Ovary (tissue), 10 donors: ENCODE measurements at places on chromosomes 2 and 18. TPM values are rescaled to one million over a fixed set of nuclear protein-coding genes. Genes with fewer than 3 reads are reported as not detected.

- H3K4me1 ChIP-seq: peaks cover 7% of the 10 kb centered on the region
- H3K27me3 ChIP-seq: no peaks in the 10 kb centered on the region
- H3K4me3 ChIP-seq: no peak overlapping the region
- H3K27ac ChIP-seq: no peak overlapping the region
- DNase-seq: peak; percentile 72
- no peaks in the 10 kb centered on the region for H3K36me3 ChIP-seq
Observed at GRCh38 chr2:86223140-86223926, 24.1 kb downstream of the MRPL35 start.

DNA sequence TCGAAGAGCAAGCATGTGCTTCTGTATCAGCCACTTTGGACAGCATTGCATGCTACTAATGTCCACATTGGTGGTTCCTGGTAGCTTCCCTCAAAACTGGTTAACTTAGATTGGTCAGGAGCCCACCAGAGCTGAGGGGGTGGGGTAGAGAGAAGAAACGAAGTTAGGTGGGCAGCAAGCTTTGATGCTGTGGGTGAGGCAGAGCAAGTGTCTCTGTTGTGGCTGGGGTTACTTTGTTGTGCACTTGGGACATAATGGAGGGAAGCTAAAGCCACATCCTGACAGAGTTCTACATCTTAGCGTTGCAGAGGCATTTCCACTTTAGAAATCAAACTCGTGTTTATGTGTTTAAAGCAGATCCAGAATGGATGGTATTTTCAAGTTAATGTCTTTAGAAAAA is 82.7 kb downstream of the FAM168B start:
- no peak for DNase-seq
- H3K4me3 ChIP-seq: no peak overlapping the region
- no peaks in the 10 kb centered on the region for H3K36me3 ChIP-seq
- H3K4me1 ChIP-seq: no peaks in the 10 kb centered on the region
- no peaks in the 10 kb centered on the region for H3K27me3 ChIP-seq

GRCh38 chr18:55000529-55000928 is 41.3 kb upstream of the CCDC68 start:
- no peaks in the 10 kb centered on the region for H3K36me3 ChIP-seq
- no peaks in the 10 kb centered on the region for H3K27me3 ChIP-seq
- no peak for DNase-seq
- no peak overlapping the region for H3K27ac ChIP-seq

- H3K27me3 ChIP-seq: no peaks in the 10 kb centered on the region
- peak overlapping the region; percentile 24 for H3K27ac ChIP-seq
- no peak for DNase-seq
- no peaks in the 10 kb centered on the region for H3K36me3 ChIP-seq
- H3K4me3 ChIP-seq: no peak overlapping the region
Observed at GRCh38 chr2:105455488-105456003, 56.7 kb upstream of the FHL2 start.

DNA sequence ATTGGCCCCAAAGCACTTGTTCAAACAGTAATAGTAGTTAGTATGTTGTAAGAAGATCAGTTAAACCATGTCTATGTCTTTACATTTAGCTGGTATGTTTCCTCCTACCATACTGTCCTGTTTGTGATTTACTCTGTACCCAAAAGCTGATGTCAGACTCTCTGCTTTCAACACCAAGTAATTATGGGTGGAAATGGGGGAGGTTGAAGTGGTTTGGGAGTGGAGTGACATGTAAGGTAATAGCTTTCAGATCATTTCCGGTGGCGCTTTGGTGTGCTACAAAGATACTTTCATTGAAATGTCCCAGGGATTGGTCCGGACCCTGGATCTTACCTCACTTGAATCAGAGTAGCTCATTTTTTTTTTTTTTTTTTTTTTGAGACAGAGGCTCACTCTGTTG is 39.7 kb upstream of the TGIF1 start:
- no peaks in the 10 kb centered on the region for H3K36me3 ChIP-seq
- no peaks in the 10 kb centered on the region for H3K27me3 ChIP-seq
- H3K27ac ChIP-seq: no peak overlapping the region
- H3K4me3 ChIP-seq: no peak overlapping the region
- H3K4me1 ChIP-seq: no peaks in the 10 kb centered on the region
- no peak for DNase-seq

- H3K4me1 ChIP-seq: no peaks in the 10 kb centered on the region
- no peaks in the 10 kb centered on the region for H3K27me3 ChIP-seq
- no peak overlapping the region for H3K4me3 ChIP-seq
- H3K36me3 ChIP-seq: no peaks in the 10 kb centered on the region
- H3K27ac ChIP-seq: no peak overlapping the region
- no peak for DNase-seq
Observed at GRCh38 chr2:49979421-49979820, 825.1 kb upstream of the FSHR start.

DNA sequence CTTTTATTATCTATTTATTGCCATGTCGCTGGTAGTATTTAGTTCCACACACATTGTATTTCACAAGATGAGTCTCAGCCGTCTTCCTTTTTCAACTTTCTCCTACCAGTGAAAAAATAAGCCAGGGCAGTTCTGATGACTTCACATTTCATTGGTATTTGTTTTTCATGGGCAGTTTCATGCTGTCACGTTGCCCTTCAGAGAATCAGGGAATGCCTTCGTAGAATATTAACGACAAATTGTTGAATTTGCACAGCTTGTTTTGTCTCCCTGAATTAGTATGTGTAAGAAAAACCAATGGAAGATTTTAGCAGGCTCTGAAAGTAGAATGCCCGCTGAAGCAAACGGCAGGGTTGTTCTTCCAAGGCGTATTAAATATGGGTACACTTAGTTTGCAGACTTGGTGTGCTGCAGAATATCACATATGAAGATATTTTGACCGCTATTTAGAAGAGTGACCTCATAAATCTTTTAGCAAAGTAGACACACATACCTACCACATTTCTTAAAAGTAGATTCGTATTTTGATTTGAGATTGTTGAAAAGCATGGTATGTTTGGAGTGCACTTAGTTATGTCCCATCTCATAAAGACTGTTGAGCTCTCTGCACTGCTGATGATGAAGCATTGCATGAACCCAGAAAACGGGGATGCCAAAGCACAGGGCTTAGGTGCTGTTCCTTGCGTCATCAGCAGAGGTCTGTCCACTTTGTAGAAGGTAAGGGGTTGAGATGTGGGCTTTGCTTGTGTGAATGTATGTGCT is 2.9 kb downstream of the NEDD4L start:
- peaks cover 7% of the 10 kb centered on the region for H3K4me1 ChIP-seq
- H3K36me3 ChIP-seq: no peaks in the 10 kb centered on the region
- no peaks in the 10 kb centered on the region for H3K27me3 ChIP-seq
- H3K27ac ChIP-seq: no peak overlapping the region

- no peaks in the 10 kb centered on the region for H3K4me1 ChIP-seq
- peak; percentile 81 for DNase-seq
- H3K27me3 ChIP-seq: no peaks in the 10 kb centered on the region
- H3K36me3 ChIP-seq: no peaks in the 10 kb centered on the region
- no peak overlapping the region for H3K4me3 ChIP-seq
Observed at GRCh38 chr2:25951071-25951547, 31.2 kb downstream of the KIF3C start.

- H3K27me3 ChIP-seq: no peaks in the 10 kb centered on the region
- no peak for DNase-seq
- no peak overlapping the region for H3K4me3 ChIP-seq
- no peaks in the 10 kb centered on the region for H3K36me3 ChIP-seq
- no peaks in the 10 kb centered on the region for H3K4me1 ChIP-seq
- H3K27ac ChIP-seq: no peak overlapping the region
Observed at GRCh38 chr2:82395531-82395930, 2063.5 kb downstream of the SUCLG1 start.

- DNase-seq: no peak
- H3K4me1 ChIP-seq: no peaks in the 10 kb centered on the region
- H3K27me3 ChIP-seq: no peaks in the 10 kb centered on the region
- H3K4me3 ChIP-seq: no peak overlapping the region
- no peaks in the 10 kb centered on the region for H3K36me3 ChIP-seq
Observed at GRCh38 chr2:72367530-72368225, 220.0 kb upstream of the CYP26B1 start.

DNA sequence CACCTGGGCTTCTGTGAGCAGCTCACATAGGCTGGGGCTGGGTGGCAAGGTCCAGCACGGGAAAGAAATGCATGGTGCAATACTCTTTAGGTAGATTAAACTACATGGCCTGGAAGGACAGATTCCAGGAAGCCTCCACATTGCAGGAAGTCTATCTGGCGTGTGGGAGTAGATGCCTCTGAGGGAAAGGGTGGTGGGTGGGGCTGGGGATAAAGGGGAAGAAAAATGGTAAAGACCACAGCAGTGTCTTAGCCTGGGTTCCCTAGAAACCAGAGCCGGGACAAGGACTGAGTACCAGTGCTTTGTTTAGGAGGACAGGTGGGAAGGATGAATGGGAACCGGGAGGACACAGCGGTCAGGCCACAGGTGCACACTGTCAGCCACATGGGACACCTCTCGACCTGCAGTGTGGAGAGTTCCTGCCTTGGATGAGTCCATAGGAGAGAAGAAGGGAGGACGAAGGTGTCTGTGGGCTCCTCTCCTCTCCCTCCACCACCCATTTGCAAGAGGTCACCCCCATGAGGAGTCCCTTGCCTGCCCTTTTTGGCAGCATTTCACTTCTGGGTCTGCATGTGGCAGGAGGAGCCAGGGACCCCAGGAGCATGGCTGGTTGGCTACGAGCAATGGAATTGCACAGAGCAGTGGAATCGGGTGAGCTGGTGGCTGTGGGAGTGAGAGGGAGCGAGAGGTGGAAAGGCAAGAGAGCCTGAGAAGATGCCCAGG is 91.5 kb upstream of the HS6ST1 start:
- H3K36me3 ChIP-seq: no peaks in the 10 kb centered on the region
- H3K27ac ChIP-seq: no peak overlapping the region
- H3K4me3 ChIP-seq: no peak overlapping the region
- no peaks in the 10 kb centered on the region for H3K27me3 ChIP-seq

DNA sequence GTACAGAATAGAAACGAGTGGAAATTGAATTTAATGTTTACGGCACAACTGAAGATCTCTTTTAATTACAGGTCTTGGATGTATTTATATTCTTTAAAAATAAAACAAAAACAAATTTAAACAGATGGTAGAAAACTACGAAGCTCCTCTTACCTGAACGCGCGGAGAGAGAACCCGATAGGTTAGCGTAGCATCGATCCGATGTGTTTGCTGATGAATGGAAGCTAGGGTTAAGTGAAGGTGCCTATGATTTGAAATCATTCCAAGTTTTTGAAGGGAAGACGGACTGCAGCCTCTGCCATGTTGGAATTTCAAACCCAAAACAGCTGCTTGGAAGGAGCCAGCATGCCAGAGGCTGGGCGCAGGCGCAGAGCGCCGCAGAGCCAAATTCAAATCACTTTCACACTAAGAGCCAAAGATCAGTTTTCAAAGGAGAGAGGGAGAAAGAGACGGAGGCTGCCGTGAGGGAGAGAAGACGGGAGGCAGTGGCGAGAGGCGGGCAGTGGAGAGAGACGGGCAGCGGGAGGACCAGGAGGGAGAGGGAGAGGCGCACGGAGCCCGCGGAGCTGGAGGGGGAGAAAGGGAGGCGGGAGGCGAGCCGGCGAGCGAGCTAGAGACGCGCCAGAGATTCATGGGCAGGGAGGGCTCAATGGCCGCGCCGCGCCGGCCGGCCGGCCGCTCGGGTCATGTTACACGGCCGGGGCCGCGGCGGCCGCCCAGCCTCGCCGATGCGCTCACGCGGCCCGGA is at the start of gene FIGN:
TSS of gene FIGN (minus strand) at position 324 of the 748 bp plus-strand sequence. CDS start 1,081 bp downstream, outside the sequence.
- H3K27me3 ChIP-seq: no peaks in the 10 kb centered on the region
- H3K27ac ChIP-seq: peak within 1 kb of the TSS; percentile 88
- no peaks in the 10 kb centered on the region for H3K36me3 ChIP-seq
- peak within 1 kb of the TSS; percentile 62 for H3K4me3 ChIP-seq
- DNase-seq: peak; percentile 92
- no peaks in the 10 kb centered on the region for H3K4me1 ChIP-seq

DNA sequence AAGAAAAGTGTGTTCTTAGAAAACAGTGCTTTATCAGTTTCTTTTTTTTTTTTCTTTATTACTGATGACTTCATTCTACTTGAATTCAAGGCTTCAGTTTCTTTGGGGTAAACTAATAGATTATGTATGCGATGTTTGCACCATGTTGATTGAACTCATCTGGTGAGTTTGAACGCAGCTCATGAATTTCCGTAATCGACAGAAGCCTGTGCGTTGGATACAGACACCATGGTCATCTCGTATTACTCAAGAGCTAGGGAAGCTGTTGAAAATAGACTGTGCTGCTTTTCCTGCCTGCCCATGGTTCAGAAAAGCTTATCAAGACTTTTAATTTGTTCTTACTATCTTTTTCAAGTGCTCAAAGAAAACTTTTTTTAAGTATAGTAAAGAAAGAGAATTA is 185.5 kb upstream of the NRP2 start:
- no peaks in the 10 kb centered on the region for H3K27me3 ChIP-seq
- H3K36me3 ChIP-seq: no peaks in the 10 kb centered on the region
- no peaks in the 10 kb centered on the region for H3K4me1 ChIP-seq
- no peak overlapping the region for H3K27ac ChIP-seq
- peak; percentile 33 for DNase-seq

- no peak overlapping the region for H3K4me3 ChIP-seq
- H3K27ac ChIP-seq: no peak overlapping the region
- no peaks in the 10 kb centered on the region for H3K27me3 ChIP-seq
- H3K4me1 ChIP-seq: no peaks in the 10 kb centered on the region
Observed at GRCh38 chr2:158091647-158092046, 10.0 kb upstream of the UPP2 start.

DNA sequence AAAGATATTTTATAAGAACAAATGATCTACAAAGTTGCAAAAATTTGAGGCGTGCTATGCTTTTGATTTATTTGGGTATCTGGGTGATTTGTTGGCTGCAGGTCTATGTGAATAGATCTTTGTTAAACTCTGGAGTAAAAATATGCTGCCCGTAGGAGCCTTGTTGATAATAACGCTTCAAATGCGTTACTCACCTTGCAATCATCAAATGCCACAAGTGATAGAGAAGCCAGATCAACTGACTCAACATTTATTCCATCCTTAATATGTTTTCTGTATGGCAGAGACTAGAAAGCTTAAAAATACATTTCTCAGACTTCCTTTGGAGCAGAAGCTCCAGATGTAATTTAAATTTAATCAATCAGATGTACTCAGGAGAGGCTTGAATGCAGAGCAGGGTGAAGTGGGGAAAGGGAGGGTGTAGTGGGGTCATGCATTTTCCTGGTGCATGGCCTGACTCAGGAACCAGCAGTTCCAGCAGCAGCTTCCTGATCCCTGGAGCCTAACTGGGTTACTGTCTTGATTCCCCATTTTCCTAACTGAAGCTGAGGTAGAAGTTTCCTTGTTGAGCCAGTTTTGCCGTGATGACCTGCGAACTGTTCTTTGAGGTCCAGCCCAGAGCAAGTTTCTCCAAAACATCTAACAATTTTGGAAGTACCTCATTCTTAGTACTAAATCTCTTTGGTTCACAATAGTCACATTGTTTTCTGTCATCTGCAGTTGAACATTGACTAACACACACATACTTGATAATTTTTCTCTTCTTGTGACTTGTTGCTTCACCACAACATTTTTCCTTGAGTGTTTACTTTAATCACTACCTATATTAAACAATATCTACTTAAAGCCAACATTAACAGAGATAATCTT is 284.7 kb upstream of the CWC22 start:
- no peak overlapping the region for H3K4me3 ChIP-seq
- no peak for DNase-seq
- no peaks in the 10 kb centered on the region for H3K36me3 ChIP-seq
- no peaks in the 10 kb centered on the region for H3K27me3 ChIP-seq
- no peaks in the 10 kb centered on the region for H3K4me1 ChIP-seq

GRCh38 chr2:21267232-21267835 is 143.6 kb downstream of the TDRD15 start:
- no peaks in the 10 kb centered on the region for H3K27me3 ChIP-seq
- no peaks in the 10 kb centered on the region for H3K36me3 ChIP-seq
- no peak overlapping the region for H3K4me3 ChIP-seq
- no peak overlapping the region for H3K27ac ChIP-seq
- DNase-seq: no peak
- peaks cover 17% of the 10 kb centered on the region for H3K4me1 ChIP-seq

Gene LYG2
- total RNA-seq: not detected

Gene SPOPL
- 23.6 TPM for total RNA-seq

Gene XDH
- not detected for total RNA-seq

Gene PROKR1
- not detected for total RNA-seq

Gene PPIG
- 55.4 TPM for total RNA-seq

Gene NCK2
- 24.4 TPM for total RNA-seq
